ENCODE measurements at places on chromosomes 7 and 10.
A peak's percentile ranks its signal among the peaks of the same experiment; 100 is the strongest.

DNA sequence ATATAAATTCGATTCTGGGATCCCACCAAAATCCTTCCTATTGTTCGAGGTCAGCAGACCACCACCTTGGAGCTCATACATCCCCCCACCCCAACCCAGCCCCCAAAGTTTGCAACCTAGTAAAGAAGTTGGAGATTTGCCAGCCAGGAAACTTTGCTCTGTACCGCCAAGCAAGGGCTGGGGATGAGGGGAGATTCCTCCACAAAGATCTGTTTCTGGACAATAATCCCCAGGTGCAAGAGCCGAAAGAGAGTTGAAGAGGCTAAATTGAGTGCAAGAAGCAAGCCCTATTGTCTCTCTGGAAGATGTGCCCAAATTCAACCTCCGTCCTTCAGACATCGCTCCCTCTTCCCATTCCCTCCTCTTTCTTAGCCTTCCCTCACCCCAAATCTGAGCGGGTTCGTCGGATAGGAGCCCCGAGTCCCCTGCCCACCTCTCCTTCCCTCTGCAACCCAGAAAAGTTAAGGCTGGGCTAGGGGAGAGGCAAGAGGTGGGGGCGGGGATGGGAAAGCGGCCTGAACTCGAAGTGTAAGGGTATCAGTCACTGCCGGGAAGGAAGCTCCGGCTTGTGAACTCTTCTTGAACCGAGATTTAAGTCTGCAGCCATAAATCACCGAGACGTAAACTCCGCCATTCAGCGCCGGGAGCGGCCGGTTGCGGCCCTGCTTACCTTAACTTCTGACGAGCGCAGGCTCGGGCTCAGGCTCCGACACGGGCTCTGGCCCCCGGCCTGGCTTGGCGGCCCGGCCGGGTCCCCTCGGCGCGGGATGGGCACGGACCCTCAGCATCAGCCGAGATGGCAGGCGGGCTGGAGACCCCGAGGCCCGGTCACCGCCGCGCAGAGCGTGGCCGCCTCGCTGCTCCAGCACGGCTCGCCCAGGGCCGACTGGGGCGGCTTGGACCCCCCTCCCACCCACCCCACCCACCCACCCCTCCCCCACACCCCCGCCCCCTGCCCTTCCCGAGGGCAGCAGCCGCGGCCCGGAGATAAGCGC, 10.8 kb upstream of the HOXA2 start:
- DNase-seq: peak; percentile 65

DNA sequence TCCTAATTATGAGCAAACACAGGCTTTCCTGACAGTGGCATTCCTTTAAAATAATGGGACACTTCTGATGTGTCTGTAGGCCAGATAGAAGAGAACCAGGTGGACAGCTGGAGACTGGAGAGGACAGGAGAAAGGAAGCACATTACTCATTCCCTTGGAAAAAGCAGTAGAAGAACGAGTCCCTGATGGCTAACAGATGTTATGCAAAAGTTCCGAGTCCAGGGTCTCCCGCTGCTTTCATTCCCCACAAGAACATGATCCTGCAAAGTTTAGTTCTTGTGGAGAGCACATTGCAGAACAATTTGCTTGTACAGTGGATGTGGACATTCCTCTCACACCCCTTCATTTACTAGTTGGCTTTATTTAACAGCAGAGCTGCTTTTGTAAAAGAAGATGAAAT, 137.6 kb downstream of the GPAM start:
- no peak for DNase-seq

- no peak for DNase-seq
Observed at GRCh38 chr10:124224331-124225028, 131.1 kb upstream of the CHST15 start.

GRCh38 chr10:7773845-7774801, 13.7 kb downstream of the KIN start:
- no peak for DNase-seq

GRCh38 chr10:67678335-67678974, 17.5 kb downstream of the CTNNA3 start:
- no peak for DNase-seq
